ENCODE measurements at places on chromosomes 4 and X.

DNA sequence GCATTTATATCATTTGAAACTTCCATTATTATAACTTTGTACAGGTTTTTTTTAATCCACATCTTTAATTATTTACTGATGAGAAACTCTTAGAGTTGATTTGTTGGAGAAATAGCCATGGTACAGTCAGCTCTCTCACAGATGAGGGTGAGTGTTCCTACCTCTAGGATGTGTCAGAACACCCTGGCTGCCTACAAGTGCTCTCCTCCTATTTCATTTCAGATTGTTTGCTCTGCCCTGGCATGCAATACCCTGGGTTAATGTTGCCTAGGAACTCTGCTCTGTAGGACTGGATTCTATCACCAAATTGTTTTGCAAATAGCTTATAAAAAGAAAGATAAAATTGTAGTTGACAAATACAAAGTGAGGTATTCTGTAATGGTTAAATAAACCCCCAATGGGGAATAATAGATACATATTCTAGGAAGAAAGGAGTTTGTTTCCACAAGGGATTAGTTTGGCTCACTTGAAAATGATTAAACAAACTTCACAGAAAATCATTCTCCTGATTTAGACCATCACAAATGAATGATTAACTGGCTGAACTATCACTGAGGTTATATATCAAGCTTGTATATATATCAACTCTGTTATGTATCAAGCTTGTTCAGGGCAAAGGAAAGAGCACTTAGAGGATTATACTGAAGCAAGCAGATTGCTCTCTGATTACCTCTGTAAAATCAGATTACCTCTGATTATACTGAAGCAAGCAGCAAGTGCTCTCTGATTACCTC lies 150.0 kb downstream of the PDE5A start:
- DNase-seq, result no peak

DNA sequence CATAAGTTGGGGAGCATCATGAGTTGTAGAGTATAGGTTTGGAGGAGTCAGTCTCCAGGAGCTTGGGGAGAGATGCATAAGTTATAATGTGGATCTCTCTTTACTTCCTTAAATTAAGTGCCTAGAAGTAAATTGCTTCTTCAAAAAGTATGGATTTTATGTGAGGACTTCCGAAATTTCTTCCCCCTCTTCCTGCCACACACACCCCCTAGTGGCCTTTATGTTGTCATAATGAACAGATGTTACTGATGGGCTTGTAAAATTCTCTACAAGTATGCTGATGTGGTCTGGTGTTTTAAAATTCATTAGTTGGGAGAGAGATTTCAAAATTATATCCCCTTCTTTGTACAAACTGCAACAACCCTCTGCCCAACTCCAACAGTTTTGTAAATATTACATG lies 2.3 kb upstream of the METTL14 start:
- peak; percentile 13 for DNase-seq

DNA sequence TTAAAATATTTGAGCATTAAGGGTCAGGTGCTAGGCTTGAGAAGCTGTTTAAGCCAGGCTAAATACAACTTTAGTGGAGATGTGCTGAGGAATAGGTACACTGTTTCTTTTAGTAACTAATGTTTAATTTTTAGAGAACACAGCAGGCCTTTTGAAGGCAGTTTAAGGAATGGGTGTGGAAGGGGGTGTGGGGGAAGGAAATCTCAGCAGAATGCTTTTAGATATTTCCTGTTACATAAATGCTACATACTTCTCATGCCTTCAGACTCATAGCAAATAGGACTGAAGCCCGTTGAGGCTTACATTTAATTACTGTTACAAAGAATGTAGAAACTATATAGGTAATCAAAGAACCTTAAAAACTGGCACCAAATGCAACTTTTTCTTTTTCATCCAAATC lies 66.3 kb downstream of the WWC2 start:
- DNase-seq, result no peak

DNA sequence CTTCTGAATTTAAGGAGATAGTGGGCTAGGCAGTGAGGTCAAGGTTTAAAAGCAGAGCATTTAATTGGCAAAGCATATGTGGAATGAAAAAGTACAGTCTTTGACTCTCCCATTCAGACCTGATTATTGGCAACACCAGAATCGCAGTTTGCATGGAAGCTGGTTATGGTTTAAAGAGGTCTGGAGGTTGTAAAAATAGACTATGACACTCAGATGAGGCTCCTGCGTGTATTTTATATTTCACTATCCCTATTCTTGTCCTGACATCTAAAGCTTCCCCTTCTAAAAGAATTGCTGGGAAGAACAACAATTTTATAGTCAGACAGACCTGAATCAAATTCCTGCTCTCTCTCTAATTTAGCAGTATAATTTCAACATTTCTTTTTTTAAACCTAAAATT lies 302.9 kb downstream of the PCDH7 start:
- DNase-seq, result no peak

DNA sequence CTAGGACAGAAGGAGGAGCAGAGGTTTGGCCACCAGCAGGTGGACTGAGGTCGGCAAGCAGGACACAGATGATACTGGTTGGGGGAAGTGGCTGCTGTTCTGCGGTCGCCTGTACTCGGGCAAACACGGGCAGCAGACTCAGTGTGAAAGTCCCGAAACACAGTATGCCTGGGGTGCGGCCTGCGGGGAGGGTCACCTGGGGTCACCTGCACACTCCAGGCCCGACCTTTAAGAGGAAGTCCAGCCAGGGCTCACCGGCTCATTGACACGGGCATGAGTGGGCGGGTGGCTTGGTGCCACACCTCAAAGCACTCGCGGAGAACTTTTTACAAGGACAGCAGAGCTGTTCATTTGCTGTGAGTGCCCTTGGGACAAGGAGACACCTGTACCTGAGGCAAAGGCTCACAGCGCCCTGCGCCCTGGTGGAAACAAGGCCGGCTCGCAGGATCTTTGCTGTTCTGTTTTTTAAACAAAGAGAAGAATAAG lies 71.5 kb upstream of the MXD4 start:
- DNase-seq, result no peak

- DNase-seq, result no peak
Measured at GRCh38 chrX:149638860-149639259, 7.3 kb upstream of the TMEM185A start.

- no peak for DNase-seq
Measured at GRCh38 chrX:48864210-48864609, 28.8 kb upstream of the PCSK1N start.

GRCh38 chrX:103431316-103431715 lies 55.0 kb downstream of the BEX3 start:
- DNase-seq, result no peak

- no peak for DNase-seq
Measured at GRCh38 chr4:158710814-158711213, 12.4 kb downstream of the PPID start.

- DNase-seq, result no peak
Measured at GRCh38 chr4:173520921-173521466, 9.0 kb downstream of the HAND2 start.

DNA sequence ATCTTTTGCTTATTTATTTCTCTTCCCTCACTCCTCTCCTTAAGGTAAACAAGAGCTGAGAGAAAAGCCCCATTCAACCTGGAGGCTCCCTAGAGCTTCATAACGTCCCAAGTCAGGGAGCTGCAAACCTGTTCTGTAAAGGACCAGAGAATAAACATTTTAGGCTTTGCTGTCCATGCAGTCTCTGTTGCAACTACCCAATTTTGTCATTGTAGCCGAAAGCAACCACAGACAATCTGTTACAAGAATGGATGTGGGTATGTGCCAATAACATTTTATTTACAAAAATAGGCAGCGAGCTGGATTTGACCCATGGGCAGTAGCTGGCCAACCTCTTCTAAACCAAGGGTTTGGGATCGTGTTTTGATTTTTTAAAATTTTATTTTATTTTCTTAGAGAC lies 71.3 kb upstream of the TBL1X start:
- DNase-seq, result no peak

- peak; percentile 85 for DNase-seq
Measured at GRCh38 chr4:26583538-26583864, 383 bp upstream of the TBC1D19 start.

DNA sequence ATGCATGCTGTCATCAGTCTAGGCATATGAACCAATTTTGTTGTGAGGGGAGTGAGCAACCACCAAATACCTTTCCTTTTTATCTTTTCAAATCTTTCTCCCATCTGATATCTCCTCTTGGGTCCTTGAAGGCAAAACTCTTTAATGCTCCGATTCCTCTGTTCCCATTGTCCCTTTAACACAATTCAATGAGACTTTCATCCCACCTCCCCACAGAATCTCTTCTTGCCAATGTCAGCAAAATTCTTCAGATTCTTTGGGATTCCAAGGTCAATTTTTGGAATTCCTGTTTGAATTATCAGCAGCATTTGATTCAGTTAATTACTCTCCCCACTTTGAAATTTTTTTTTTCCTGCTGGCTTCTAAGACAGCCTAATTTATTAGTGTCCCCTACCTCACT lies 232.7 kb downstream of the COX7B2 start:
- no peak for DNase-seq

- DNase-seq, result no peak
Measured at GRCh38 chr4:10611673-10612072, 72.9 kb downstream of the CLNK start.

DNA sequence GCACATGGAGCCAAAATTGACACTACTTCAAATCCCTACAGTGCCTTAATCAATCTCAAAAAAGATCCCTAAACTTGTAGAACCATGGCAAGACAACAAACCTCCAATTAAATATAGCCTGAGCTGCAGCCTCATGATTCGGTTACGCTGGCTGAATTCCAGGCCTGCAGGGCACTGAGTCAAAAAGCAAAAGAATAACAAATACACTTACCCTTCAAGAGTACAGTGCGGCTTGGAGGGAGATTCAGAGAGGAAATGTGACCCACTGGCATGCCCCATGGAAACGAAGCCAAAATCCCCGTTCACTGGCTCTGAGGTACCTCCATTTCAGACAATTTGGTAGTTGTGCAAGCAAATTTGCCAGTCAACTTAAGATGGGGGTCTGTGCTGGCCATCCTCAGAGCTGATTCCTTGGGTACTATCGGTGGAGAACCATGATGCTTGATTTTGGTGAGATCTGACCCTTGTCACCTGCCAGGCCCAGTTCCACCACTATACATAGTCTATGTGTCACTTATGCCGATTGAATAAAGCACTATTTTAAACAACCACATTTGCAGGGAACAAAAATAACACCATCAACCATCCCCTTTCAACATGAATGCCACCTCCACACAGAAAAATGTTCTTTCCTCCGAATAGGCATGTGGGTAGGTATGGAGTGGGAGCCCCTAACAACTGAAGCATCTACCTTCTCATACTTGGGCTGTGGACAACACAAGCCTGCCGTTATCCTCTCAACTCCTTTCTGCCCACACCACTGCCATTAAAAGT lies 2.1 kb downstream of the C4orf54 start:
- DNase-seq, result no peak

DNA sequence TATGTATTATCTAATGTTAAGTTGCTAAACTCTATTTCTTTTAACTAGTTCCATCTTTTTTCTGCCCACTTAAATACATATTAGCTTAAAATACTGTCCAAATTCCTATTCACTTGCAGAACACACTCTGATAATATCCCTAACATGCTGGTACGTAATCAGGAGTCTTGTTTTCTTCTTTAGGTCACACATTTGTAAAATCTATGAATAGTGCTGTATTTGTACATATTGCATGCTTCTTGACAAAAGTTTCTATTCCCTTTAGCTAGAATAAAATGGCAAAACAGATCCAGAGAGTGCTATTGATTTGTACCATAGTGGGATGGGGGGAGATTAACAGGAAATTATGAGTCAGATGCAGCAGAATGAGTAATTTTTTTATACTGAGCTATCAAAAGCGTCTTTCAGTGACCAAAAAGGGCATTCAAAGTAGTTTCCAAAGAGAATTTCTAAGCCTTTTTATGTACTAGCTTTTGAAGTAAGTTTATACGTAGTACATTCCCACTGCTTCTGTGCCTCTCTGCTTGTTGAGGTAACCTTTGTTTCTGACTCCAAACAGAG lies 126.5 kb downstream of the PTPN13 start:
- DNase-seq, result no peak

GRCh38 chrX:115948018-115948923 lies 222.3 kb upstream of the AGTR2 start:
- peak; percentile 61 for DNase-seq

DNA sequence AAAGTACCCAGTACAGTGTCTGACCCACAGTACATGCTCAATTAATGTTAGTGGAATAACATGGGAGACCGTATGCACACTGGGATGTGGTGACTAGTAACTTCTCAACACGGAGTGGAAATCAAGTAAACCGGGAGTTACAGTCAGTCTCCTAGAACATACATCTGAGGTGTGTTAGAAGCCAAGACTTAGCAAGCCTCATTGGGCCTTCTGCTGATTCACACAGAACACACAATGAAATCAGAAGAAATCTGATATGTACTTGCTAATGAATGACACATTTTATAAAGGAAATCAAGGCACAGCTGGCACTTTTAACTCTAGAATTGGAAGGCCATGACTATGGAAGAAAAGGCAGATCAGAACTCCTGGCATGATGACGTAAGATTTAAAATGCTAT lies 13.0 kb downstream of the TRAPPC2 start:
- no peak for DNase-seq

- DNase-seq, result no peak
Measured at GRCh38 chr4:84803720-84804119, 162.8 kb downstream of the WDFY3 start.

- DNase-seq, result no peak
Measured at GRCh38 chr4:17066972-17067371, 168.5 kb upstream of the LDB2 start.

- no peak for DNase-seq
Measured at GRCh38 chr4:36854554-36854953, 390.0 kb upstream of the NWD2 start.

- DNase-seq, result peak; percentile 74
Measured at GRCh38 chrX:37348971-37349220, 268 bp upstream of the PRRG1 start.

DNA sequence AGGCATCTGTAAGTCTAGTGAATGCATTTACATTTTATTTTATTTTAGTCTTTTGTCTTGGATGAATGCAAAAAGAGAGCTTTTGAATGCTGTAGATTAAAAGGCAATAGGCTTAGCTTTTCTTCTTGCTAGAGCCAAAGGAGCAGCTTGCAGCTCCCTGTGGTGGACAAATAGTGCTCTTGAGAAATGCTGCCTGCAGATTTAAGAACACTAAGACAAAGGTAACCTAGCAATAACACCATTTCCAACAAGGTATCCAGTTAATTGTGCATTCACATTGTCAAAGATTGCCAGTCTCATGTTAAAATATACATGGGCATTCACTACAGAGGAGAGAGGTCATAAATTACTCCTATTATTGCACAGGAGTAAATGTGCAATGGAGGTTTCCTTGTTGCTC lies 859.2 kb upstream of the PRKX start:
- DNase-seq, result peak; percentile 90

DNA sequence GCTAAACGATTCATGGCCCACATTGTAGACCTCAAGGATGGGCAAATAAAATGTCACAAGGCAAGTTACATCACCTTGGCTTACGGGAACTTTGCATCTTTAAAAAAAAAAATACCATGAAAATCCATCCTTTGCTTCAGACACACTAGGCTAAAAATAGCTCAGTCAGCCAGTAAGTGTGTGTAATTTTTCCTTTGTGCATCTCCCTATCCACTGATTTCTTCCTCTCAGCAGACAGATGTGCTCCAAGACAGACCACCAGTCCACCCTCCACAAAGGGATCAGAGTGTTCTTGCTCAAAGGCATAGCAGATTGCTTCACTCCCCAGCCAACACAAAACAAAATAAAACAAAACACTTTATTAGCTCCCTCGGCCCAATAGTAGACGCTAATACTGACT lies 14.6 kb downstream of the LDB2 start:
- DNase-seq, result no peak

All from NCI-H1417 (cell line).